ENCODE measurements at places on chromosomes 1 and 21.

GRCh38 chr1:76176000-76176399, 101.5 kb downstream of the ST6GALNAC3 start:
- no peak for DNase-seq

GRCh38 chr1:52127181-52128180, 14.4 kb upstream of the ZFYVE9 start:
- DNase-seq: no peak

- DNase-seq: no peak
Measured at GRCh38 chr1:164842870-164843269, 283.9 kb downstream of the PBX1 start.

DNA sequence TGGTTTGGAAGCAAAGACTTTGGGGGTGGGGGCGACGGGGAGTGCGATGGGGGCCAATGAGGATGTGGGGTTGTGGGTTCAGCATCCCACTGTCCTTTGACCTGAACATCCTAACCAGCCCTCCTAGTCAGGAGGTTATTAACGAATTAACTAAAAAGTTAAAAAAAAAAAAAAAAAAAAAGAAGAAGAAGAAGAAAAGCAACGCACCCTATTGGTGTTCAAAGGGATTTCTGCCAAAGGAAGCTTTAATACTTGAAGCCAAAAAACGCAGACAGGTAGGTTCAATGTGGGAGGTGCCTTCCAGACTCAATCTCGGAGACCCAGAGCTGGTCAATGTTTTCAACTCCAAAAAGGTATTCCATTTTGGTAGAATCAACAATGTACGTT, 2.2 kb downstream of the CLIC6 start:
- DNase-seq: no peak

DNA sequence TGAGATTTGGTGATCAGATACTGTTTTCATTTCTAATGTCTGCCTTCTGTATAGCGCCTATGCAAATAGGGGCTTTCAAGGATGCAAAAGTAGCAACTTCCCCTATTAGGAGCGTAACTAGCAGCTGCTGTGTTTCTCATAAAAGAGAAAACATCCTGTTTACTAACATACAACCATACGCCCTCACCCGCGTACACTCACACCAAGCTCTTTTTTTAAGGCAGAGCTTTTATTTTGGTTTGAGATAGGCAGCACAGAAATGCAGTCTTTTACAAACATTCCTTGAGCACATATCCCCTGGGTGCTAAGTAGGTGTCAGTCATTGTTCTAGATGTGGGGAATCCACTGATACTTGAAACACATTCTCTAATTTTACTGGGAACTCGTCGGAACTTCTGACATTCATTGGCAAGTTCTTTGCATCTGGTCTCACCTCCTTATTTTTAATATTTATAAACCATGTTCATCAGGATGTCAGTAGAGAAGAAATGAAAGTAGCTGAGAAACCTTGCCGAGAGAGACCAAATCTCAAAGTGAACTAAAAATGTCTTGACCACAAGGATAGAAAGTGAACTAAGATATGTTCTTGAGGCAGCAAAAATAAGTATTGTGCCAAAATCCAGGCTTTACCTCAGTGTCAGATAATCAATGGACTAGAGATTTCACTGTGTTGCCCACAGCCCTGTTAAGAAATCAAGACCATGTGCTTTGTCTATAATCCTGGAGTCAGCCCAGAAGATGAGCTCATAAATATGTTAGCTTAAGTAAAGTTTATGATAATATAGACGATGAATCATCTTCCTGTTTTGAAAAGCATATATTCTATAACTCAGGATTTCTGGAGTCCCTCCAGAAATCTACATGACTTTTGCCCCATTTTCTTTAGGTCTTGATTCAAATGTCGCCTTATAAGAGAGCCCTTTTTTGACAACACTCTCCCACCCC, 350.9 kb downstream of the ST6GALNAC3 start:
- DNase-seq: no peak

DNA sequence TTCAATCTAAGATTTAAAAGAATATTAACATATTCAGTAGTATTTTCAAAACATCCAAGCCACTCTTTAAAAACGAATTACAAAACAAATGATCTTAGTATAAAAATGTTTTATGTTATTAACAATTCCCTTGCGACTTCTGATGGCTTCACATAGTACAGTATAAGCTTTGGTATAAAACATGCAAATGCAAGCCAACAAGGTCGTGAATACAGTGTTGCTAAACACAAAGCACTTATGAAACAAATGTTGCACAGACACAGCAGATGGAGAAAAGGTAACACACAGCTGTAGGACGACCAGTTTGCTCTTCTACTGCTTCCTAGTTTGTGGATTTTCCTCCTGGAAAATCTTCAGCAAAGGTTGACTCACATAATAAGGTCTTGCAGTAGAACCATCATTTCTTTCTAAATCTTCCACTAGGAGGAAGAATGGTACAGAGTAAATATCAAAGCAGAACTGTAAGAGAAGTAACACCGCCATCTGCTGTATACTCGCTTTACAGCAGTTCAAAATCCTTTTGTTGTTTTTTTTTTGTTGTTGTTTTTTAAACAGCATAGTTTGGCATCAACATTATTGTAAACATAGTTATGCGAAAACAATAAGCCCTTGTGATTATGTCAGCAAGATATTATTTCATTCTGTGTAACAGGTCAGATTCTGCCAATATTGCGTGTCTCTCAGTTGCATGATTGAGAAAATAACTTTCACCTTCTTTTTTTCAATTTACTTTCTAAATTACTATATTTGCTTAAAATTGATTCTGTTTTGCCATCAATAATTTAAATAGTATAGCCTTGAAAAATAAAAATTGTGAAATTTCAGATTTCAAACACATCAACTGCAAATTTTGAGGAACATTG, 69.5 kb downstream of the LHX8 start:
- no peak for DNase-seq

GRCh38 chr1:16318555-16318954, 33.7 kb downstream of the FBXO42 start:
- DNase-seq: no peak

DNA sequence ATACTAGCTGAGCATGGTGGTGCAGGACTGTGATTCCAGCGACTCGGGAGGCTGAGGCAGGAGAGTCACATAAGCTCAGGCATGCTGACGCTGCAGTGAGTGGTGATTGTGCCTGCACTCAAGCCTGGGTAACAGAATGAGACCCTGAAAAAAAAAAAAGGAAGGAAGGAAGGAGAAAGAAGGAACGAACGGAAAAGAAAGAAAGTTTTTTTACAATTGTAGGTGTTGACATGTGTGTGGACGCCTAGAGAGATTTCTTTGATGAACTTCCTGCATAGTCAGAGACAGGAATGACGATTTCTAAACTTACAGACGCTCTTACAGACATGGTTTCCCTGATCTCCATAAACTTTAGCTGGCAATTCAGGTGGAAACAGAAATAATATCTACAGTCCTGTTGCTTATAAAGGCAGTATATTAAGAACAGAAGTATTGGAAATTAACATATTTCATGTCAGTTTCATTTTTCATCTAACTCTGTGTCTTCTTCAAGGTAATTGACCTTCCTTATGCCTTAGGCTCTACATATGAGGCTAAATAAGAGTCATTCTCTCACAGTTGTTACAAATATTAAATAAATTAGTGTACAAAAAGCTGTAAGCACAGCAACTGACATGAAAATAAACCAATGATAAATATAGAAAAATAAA, 4.1 kb downstream of the SAMSN1 start:
- DNase-seq: no peak

All from dorsolateral prefrontal cortex (tissue), 122 donors.